ENCODE measurements at places on chromosomes 16 and 17.

GRCh38 chr17:980406-981291, 1.1 kb upstream of the NXN start:
- peak; percentile 83 for DNase-seq

- peak; percentile 87 for DNase-seq
Measured at GRCh38 chr17:80649672-80650330, 105.2 kb downstream of the RPTOR start.

- no peak for DNase-seq
Measured at GRCh38 chr16:87250431-87250960, 66.7 kb downstream of the C16orf95 start.

DNA sequence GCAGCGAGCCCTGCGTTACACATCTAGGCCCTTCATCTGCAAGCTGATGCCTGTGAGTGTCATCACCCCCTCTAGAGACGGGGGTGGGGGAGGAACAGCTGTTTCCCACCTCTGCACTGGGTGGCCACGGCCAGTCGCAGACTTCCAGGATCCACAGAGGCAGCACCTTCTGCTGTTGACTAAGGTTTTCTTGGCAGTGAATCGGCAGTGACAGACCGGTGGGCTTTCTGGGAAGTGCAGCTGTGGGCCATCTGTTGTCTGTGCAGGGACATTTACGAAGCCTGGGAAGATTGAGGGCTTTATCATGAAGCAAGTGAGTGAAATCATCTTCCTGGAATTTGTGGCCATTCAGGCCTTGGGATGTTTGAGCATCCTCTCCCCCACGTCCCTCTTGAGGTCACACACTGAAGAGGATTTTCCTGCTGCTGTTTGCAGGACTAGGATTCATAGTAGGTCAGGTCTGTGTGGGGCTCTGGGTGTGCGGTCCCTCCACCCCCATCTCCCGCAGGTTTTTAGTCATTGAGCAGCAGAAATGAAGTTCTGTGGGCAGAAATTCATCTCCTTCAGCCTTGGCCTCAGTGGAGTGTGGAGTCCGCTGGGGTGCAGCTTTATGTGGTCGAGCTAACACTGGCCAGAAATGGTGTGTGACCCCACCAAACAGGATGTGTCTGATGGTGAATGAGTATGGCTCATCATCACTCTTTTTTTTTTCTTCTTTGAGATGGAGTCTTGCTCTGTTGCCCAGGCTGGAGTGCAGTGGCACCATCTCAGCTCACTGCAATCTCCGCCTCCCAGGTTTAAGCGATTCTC, 12.0 kb downstream of the PGS1 start:
- DNase-seq = no peak

Measured in cardiac septum (tissue), 1 donor.